COR-L47 (cell line): ENCODE measurements at places on chromosomes 7 and 10.
A peak's percentile ranks its signal among the peaks of the same experiment; 100 is the strongest.

DNA sequence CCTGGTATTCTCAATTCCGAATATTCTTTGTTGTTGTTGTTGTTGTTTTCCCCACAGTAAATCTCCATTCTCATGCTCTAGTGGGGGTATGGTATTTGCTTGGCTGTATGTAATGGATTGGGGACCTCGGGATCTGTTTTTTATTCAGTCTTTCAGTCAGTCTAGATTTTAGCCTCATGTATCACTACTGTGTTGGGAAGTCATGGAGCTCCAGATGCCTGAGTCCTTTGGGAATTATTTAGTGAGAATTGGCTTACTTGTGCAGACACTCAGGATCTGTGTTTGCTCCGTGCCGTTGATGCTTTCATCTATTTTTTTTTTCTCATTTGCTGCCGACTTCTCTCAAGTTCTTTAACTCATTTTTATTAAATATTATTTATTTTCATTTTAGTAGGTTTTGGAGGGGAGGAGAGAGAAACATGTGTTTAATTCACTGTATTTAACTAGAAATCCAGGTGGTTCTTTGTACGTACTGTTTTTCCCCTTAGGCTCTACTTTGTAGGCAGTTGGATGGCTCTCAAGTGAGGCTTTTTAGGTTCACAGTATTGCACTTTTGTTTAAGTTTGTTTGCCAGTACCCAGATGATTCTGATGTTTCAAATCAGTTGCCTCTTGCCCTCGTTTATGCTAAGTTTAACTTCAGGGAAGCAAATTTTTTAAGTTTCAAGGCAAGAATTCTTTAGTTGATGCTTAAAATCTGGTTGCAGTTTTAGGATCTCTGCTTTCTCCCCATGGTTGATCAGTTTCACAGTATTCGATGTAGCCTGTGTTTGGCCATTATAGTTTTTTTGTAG is 36.9 kb downstream of the ZNRF2 start:
- no peak for DNase-seq

- DNase-seq: peak; percentile 29
Measured at GRCh38 chr7:145169908-145170307, 334.1 kb upstream of the TPK1 start.

GRCh38 chr10:83988435-83988834 is 150.9 kb upstream of the GHITM start:
- no peak for DNase-seq

DNA sequence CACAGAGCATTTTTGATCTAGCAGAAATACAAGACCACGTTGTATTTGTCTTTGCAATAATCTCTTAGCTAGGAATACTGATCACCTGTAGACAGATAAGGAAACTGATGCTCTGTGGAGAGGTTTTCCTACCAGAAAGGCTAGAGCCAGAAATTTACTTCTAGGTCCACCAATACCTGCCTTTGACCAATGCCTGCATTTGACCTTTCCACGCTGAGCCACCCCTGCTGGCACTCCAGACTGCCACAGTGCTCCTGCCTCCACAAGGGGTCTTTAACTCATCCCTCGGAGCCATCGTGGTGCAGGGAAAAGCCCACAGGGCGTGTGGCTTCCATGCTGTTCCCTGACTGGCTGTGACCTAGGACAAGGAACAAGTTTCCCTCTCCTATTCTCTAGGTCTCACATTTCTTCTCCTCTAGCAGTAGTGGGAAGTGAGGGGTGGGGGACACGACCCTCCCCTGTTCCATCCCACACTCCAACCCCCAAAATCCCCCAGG is 1.5 kb upstream of the ELN start:
- DNase-seq: no peak

DNA sequence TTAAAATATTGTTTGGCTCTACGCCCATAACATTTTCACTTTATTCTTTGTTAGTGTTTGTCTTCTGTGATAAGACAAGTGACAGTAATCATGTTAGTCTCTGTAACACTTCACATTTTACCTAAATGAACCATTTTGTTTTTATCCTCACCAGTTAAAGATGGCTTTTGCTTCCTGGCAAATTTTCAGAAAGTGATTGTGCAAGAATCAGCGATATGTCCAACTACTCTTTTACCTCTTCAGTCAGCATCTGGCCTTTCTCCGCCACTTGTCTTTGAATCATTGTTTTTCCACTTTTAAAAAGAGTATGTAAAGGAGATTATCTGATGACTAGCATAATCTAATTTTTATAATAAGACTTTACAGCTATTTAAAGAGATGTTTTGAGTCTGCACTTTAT is 3.5 kb downstream of the DGKB start:
- DNase-seq: peak; percentile 79

DNA sequence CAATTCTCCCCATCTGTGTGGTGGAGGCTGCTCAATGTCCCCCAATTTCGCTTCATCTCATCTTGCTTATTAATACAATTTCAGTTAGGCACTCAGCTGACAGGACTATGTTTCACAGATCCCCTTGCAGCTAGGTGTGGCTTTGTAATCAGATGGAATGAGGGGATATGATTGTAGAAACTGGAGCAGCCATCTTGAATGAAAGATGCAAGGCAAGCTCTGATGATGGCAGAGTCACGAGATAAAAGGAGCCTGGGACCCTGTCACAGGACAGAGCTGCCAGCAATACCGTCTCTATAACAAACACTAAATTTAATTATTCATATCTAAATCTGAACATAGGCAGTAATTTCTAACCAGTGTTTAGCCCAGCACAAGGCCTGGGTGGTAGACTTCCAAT is 991 bp upstream of the DLD start:
- no peak for DNase-seq

- DNase-seq: no peak
Measured at GRCh38 chr7:20388084-20388483, 57.4 kb downstream of the ITGB8 start.

GRCh38 chr7:45962861-45963260 is 41.8 kb upstream of the IGFBP3 start:
- no peak for DNase-seq

- DNase-seq: no peak
Measured at GRCh38 chr7:69419934-69420333, 178.3 kb upstream of the AUTS2 start.

DNA sequence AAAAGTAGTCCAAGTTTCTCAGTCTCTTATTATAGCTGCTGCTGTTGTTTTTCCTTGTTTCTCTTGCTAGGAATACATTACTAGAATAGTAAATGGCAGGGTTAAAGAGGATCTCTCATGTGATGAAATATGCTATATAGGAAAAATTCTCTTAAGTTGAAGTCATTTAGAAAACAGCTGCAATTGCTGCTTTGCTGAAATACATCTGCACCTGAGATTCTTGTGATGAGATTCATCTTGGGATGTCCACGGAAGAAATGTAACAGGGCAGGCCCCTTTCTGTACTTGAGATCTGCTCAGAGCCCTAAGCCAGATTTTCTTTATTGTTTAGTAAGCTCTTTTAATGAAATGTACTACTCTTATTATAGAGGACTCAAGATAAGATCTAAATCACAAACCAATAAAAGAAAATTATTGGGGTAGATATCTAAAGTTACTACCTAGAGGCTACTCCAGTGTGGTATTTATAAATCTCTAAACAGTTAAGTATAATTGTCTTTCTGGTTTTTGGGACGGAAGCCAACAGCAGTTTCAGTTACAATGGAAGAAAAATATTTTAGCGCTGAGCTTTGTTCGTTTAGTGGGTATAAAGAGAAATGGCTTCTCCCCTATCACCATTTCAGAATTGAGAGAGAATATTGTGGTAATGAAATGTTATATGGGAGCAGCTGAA is 701.5 kb downstream of the KCNMA1 start:
- DNase-seq: no peak

GRCh38 chr7:134474828-134475227 is 15.9 kb upstream of the AKR1B1 start:
- DNase-seq: no peak

DNA sequence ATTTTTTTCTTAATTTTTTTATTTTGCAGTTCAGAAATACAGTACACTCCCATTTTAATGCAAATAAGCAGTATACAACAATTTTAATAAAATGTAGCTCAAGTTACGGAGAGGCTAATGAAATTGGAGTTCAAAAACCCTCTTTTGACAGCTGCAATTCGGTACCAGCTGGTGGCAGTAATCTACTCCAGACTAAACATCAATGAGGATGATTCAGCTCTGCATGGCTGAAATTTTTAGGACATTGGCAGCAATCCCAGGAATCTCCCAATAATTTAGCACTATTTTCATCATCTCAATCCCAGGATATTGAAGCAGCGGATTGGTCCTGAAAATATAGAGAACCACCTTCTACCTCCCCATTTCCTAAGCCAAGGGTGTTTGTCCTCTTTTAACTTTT is 278.8 kb downstream of the CACNA2D1 start:
- peak; percentile 65 for DNase-seq

DNA sequence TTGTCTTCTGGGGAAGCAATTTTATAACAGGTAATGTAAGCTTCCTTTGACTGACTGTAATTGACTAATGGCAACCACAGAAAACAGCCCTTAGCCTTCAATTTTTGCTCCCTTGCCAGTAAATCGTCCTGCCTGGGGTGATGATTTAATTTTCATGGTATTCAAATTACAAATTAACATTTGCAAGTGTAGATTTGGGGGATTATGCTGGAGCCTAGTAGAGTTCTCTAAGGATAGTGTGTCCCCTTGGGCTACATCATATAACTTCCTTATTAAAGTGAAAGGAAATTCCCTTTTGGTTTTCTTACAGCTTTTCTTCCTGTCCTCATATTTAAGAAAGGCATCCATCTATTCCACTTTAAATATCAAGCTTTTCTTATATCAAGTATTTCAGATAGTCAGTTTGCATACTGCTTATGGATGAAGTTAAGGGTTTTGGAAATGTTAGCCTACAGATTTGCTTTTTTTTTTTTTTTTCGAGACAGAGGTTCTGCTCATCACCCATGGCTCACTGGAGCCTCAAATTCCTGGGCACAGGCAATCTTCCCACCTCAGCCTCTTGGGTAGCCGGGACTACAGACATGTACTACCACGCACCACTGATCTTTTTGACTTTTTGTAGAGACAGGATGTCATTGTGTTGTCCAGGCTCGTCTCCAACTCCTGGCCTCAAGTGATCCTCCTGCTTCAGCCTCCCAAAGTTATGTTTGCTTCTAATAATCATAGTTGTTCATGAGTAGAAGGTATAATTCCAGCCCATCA is 35.9 kb upstream of the HDAC9 start:
- DNase-seq: no peak

DNA sequence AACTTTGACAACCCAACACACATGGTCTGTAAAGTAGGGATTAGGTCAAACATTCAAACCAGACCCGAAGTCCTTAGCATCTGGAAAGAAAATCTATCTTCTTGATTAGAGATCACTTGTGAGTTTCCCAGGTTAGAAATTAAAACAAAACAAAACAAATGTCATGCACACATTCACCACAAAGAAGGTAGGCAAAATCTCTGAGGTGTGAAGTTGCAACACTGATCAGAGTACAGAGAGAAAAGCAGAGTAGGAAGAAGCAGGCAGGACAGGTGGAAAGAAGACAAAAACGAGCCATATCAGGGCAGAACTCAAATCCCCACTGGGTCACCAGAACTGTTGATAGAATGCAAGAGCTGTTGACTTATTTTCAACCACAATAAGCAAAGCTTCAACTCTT is 102.8 kb upstream of the THSD7A start:
- no peak for DNase-seq

DNA sequence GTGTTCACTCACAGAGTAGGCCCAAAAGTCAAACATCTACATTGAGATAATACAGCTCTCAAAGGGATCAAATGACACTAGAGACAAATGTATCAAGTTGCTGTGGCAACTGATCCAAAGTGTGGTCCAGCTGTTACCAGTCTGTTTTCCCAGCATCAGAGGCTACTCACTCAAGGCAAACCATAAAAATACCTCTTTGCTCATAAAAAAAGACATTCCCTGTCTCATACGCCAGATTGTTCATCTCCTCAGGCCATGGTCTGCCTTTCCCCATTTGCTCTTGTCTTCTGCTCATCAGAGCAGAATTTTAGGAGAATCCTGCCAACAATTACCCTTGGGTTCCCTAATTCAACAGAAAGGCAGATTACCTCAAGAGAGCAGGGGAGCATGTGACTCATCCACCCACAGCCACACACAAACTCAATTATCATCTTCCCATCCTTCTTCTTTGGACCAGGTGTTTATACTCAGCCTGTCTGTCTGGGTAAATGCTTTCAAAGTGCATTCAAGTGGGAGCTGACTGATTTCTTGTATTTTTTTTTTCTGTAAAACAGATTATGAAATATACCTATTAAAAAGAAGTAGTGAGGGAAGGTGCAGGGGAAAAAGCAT is 226.5 kb upstream of the HPS1 start:
- DNase-seq: no peak

DNA sequence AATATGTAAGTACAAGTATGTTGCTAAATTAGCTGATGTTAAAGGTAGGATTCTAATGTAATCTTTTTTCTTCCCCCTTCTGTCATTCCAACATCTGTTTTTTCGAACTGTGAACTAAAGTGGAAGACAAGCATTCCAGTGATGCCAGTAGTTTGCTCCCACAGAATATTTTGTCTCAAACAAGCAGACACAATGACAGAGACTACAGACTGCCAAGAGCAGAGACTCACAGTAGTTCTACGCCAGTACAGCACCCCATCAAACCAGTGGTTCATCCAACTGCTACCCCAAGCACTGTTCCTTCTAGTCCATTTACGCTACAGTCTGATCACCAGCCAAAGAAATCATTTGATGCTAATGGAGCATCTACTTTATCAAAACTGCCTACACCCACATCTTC is 62.7 kb downstream of the WAC start:
- no peak for DNase-seq

- no peak for DNase-seq
Measured at GRCh38 chr10:110304394-110304779, 333 bp downstream of the SMNDC1 start.

GRCh38 chr10:9211228-9211627 is 1156.7 kb downstream of the GATA3 start:
- no peak for DNase-seq

DNA sequence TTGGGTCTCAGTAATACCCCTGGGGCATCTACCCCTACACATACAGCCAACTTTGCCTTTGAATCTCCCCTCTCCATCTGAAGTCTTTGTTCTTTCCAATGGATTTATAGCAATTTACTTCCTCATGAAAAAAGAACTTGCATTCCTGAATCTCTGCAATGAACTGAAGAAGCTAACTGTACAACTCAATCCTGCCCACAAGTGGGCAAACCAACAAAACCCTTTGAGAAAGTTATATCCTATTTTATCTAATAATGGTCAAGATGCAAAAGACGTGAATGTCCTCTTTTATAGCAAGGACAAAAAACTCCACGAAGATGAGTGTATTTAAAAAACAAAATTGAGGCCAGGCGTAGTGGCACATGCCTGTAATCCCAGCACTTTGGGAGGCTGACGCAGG is 991.3 kb downstream of the LRMDA start:
- no peak for DNase-seq

DNA sequence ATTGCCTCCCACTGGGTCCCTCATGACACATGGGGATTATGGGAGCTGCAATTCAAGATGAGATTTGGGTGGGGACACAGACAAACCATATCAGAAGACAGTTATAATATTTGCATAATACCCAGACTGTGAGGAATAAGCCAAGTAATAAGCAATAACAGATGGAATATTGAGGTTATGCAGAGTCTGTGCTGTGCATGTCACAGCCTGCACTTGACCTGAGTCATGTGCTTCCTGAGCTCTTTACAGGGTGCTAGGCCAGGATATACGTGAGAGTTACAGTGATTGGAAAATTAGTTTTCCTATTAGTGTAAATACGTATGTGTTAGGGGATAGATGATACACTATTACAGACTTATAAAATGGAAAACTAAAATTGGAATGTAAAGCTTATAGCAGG is 288.7 kb downstream of the SDK1 start:
- DNase-seq: no peak
